ENCODE measurements at places on chromosomes 6 and 20.

DNA sequence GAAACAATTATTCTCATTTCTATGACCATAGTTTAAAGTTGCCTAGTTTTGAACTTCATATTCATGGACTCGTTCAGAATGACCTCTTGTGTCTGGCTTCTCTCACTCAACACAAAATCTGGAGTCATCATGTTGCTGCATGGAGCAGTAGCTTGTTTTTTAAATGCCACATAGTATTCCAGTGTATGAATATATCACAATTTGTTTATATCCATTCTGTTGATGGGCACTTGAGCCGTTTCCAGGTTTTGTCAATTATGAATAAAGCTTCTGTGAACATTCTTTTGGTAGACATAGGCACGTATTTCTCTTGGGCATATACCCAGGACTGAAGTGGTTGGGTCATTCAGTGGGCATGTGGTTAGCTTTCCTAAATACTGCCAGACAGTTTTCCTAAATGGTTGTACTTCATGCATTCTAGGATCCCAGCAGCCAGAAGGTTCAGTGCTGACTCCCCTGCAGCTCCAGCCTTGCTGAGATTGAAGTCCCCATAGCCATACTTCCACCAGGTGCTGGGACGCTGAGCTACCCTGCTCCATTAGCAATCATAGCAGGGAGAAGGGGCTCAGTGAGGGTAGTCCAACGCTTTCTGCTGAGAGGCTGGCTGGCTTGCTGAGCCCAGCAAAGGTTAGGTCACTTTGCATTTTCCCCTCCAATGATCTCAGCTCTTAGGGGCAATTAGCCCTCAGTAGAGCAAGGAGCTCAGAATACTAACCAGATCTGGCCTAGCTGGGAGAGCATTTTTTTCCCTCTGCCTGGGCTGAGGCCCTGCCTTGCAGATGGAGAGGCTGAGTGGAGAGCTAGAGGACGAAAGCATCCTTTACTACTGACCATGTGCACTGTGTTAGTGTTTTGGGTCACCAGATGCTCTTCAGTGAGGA, 35.7 kb upstream of the CTNNBL1 start:
- no peak for DNase-seq

DNA sequence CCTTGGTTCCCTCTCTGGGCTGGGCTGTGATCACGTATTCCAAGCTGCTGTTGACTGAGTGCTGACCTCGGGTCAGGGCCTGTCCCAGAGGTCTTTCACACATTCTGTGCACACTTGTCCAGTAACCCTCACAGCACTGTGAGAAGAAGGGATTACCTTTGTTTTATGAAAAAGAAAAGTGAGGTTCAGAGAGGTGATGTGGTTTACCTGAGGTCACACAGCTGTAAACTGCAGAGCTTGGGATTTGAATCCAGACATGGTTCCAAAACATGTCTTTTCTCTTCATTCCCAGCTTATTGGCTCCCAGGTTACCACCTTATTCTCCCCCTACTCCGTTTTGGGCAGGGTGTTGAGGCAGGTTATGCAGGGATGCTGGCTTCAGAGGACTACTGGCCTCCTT, 28.4 kb upstream of the CDH22 start:
- no peak for DNase-seq

GRCh38 chr6:14713008-14713960, 532.6 kb upstream of the JARID2 start:
- DNase-seq, result no peak

GRCh38 chr20:10412591-10413408, 21.2 kb downstream of the MKKS start:
- DNase-seq, result no peak

GRCh38 chr6:34553750-34554149, 2.4 kb downstream of the SPDEF start:
- no peak for DNase-seq

DNA sequence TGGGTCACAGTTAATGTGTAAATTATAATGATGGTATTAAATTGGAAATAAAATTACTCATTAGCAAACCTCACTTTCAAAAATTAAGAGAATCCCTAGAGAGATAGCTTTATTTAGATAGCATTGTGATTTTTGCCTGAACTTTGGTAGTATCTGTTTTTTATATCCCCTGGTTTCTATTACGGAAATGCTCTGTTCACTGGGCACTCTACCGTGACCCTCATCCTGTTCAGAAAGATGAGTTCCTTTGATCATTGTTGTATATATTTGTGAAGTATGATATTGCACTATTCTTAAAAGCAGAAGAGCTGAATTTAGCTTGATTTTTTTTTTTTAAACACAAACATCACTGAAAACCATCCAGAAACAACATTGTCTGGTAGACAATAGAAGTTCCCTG, 1143.8 kb upstream of the MAP3K7 start:
- no peak for DNase-seq

- no peak for DNase-seq
Observed at GRCh38 chr6:99780556-99780885, 173.9 kb downstream of the PRDM13 start.

DNA sequence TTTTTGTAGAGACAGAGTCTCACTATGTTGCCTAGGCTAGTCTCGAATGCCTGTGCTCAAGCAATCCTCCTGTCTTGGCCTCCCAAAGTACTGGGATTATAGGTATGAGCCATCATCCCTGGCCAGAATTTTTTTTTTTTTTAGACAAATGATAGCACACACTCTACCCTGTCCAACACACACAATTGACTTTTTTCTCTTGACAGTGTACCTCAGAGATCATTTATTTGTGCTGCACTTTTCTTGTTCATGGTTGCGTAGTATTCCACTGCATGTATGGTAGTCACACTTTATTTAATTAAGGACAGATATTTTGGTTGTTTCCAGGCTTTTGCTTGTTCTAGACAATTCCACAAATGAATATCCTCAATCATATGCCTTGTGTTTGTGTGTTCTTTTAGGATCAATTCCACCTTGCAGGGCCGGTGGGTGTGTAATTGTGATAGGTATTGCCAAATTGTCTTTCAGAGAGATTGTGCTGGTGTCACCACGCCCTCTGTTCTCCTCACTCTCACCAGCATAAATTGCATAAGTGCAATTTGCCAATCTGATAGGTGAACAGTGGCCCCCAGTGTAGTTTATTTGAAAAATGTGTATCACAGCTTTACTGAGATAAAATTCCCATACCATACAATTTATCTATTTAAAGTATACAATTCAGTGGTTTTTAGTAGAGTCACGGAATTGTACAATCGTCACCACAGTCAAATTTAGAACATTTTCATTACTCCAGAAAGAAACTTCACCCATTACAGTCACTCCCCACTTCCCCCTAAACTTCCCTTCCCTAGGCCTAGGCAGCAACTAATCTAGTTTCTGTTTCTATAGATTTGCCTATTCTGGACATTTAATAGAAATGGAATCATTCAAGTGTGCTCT, 20.1 kb downstream of the SRC start:
- DNase-seq, result no peak

GRCh38 chr6:88881451-88881850, 82.0 kb downstream of the RNGTT start:
- DNase-seq, result no peak

DNA sequence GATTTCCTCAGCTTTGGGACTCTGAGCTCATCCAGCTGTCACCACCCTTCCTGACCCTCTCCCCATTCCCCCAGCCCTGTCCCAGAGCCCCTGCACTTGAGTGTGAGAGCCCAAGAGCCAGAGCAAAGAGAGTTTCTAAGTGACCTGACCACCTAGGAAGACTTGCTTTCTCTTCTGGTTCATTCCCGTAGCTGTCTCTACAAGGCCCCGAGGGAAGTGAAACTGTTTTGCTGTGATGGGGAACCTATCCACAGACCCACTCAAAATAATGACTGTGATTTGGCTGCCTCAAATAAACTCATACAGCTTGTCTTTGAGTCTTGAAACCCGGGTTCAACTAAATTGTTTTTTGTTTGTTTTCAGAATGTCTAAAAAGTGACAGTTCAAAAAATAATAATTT, 74.6 kb upstream of the XRN2 start:
- no peak for DNase-seq

DNA sequence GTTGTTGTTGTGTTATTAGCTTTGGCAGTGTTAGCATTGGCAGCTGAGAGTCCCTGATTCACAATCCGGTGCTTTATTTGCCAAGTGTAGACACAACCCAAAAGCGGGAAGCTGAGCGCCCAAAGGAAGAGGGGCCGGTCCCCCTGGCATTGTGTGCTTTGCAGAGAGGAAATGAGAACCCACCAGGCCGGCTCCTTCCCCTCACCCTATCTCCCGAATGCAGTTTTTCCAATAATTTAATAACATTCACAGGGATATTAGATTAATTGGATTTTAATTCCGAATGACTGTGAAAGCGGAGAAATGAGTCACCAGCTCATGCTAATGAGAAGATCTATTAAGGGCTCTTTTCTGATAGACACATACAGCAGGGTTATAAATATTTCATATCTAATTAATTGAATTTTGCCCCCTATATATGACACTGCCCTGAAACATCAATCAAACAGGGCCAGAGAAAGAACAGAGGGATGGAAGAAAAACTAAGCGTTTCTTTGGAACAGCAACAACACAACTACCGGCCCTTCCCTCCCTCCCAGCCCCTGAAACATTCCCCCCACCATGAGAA, 143.8 kb downstream of the MBOAT1 start:
- DNase-seq, result no peak

DNA sequence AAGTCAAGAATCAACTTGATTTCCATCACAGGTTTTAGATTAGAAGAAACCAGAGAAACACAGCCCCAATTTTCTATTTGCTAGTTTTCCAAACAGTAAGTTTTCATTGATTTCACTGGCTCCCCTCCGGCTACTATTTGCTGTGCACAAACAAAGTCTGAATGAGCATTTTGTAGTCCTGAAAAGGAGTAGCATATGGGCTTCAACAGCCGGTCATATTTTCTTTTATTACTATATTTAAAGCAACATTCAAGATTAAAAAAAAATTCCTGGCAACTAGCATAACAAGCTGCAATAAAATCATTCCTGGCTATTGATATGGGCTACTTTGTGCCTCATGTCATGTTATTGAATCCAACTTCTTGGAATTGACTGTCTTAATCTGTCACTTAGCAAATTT, 48.3 kb downstream of the CARMIL1 start:
- DNase-seq, result no peak

DNA sequence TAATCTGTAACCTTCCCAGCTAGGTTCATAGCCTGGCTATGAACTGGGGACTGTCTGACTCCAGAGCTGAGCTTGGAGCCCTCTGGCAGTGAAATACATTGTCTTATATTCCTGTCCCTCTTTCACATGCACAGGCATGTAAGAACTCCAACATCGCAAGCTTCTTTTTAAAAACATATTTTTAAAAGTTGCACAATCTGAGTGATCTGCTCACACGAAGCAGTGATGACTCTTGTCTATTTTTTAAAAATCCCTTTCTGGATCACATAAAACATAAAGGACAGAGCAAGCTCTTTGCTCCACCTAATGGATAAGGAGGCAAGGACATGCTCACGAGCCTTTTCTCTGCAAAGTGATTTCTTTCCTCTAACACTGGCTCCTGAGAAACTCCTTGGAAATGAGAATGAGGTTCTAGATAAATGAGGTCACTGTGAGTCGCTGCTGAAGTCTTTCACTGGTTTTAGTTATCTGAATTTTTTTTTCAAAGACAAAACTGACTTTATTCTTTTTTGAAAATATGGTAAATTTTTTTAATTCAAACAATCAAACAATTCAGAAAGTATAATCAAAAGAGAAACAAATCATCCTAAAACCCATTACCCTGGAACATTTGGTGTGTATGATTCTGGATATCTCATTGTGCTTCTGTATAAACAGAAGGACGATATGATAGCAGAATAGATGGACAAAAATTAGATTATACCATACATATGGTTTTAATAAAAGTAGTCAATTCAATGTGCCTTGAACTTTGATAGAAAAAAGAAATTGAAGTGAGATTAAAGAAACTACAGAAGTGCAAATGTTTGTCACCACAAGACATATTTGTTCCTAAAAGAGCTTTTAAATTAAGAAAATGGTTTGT, 30.8 kb downstream of the IL20RA start:
- DNase-seq, result no peak

DNA sequence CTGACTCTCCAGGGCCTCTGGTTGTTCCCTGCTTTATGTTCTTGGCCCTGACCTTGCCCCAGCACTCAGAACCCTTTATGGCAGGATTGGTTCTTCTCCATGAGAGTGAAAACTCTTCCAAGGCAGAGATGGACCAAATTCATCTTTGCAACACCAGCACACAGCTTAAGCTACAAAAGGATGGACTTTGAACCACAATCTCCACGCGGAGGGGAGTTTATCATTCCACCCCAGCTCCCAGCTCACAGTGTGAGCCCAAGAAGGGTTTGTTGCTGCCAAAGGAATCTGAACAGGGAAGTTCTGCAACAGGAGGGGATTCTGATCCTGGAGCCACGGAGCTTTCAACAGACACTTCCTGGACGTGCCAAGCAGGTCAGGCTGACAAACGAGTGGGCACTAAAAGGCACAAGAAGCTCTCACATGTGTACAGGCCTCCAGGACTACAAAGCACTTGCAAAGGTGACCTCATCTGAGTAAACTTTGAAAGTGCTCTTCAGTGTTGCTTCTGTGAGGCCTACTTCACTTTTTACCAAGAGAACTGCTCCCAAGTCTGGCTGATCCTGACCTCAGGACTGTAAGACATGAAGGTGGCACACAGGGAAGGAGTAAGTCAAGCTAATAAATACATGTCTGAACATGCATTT, 8.9 kb downstream of the FITM2 start:
- DNase-seq, result no peak

All from T follicular helper cell (primary cell).